Fibroblast of skin of right biceps (primary cell): ENCODE measurements at places on chromosomes 6 and 20.

GRCh38 chr6:40287296-40287850 is 299.8 kb downstream of the LRFN2 start:
- DNase-seq, result no peak

- DNase-seq, result peak; percentile 47
Measured at GRCh38 chr6:93423542-93423941, 4.2 kb upstream of the EPHA7 start.

DNA sequence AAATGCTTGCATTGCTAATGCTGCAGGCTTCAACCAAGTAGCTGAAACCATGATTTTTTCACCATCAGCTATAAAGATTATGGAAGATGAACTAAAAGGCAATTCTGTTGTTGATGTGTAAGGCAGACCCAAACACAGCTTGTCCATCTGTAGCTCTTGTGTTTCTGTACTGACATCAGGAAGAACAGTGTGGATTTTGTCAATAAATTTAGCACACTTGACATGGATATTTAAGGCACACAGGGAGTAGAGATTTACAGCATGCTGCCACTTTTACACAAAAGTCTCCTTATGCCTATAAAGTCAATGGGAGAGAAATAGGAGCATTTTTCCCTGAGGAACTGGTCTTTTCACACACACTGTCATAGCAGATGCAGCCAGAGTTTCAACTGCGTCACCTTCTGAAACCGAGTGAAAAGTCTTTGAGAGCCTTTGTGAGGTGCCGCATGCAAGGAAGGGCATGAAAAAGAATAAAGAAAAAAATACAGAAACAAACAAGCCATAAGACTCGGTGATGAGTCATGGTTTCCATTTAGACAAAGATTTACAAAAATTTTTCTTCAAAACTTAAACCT is 261.4 kb upstream of the TFAP2D start:
- no peak for DNase-seq

GRCh38 chr6:84027340-84028181 is 6.0 kb upstream of the MRAP2 start:
- no peak for DNase-seq

GRCh38 chr6:110401585-110402176 is 13.7 kb downstream of the DDO start:
- DNase-seq, result no peak

DNA sequence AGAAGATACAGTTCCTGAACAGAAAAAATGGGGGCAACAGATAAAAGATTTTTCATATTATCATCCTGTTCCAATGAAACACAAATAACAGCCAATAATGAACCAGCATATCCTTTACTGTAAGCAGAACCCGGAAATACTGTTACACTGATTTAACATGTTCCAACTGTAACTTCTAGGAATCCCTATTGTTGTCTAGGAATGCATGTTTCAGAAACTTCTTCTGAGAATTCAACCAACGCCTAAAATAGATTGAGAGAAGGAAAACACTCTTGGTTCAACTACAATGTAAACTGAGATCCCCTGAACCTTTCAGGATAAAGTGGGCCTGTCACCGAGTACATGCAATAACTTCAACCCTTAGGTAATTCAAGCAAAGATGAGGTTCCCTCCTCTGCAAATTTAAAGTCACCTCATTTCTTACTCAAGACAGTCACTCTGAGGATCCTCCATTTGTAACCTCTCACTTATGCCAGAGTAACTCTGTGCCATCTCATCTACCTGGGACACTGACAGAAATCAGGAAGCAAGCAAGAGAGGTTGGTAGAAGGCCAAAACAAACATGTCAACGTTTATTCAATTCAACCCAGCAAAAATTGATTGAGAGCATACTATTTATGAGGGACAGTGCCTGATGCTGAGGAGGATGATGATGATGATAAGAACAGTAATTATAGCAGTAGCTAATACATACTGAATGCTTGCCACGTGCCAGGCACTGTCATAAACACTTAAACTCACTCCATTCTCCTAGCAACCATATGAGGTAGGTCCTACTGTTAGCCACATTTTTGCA is 14.1 kb downstream of the UBE3D start:
- no peak for DNase-seq

GRCh38 chr6:56767435-56767834 is 124.7 kb upstream of the DST start:
- DNase-seq, result no peak
